Stimulated activated CD8-positive, alpha-beta memory T cell treated with anti-CD3 and anti-CD28 coated beads, Interleukin-2, amount 100 ng/mL, for 1 hour (primary cell): ENCODE measurements at places on chromosomes 7 and 10.

- DNase-seq = no peak
These were observed 63.8 kb upstream of the RET start for GRCh38 chr10:43013065-43013464.

DNA sequence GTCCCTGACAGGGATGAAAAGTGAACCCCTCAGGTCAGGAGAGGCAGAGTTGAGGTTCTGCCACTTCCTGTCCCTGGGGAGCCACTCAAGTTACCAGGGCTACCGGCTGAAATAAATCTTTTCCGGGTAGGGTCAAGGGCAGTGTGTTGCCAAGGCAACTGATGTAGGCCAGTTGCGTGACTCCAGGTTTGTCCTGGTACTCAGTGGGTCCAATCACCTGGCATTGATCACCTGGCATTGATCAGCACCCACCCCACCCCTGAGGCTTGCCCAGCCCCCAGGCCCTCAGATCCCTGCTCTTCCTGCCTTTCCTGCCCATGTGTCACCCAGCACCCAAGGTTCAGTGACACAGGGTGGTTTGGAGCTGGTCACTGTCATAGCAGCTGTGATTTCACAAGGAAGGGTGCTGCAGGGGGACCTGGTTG is 5.9 kb downstream of the SAP25 start:
- DNase-seq = no peak

DNA sequence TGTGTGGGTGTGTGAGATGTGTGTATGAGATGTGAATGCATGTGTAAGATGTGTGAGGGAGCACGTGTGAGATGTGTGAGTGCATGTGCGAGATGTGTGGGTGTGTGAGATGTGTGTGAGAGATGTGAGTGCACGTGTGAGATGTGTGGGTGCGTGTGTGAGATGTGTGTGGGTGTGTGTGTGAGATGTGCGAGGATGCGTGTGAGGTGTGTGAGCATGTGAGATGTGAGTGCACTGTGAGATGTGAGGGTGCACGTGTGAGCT is 31.0 kb downstream of the PPIF start:
- no peak for DNase-seq

DNA sequence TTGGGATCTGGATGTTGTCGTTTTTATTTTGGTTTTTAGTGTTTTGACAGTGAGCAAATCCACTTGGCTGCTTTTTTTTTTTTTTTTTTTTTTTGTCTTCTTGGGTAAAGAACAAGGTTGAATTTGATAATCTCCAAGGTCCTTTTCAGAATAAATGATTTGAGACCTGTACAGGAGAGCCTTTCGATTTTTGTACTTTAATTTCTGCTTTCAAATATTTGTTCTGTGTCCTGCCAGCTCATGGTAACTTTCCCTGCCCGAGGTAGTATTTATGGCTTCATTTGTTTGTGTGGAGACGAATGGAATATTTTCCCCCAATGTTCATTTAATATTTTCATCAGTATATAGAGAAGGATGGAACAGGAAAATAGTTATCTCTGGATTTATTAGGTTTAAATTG is 19.9 kb downstream of the WAC start:
- no peak for DNase-seq

GRCh38 chr7:81873559-81873958 is 103.7 kb upstream of the HGF start:
- no peak for DNase-seq

DNA sequence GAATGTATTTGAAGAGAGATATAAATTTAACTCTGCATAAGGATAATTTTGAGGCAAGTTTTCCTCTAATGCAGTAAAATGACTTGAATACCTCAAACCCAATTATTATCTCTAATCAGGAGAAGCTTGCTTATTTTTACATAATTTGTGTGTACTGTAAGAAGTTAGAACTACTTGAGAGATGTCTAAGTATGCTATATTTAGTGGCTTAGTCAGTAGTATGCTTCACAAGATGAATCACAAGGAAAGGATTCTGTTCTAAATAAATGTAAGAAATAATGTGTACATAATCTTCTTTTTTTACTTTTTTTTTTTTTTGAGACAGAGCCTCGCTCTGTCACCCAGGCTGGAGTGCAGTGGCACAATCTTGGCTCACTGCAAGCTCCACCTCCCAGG is 13.7 kb downstream of the PHTF2 start:
- no peak for DNase-seq

GRCh38 chr7:44964831-44965440 is 13.9 kb downstream of the MYO1G start:
- no peak for DNase-seq

GRCh38 chr10:103506061-103506460 is 12.6 kb downstream of the NEURL1 start:
- DNase-seq = no peak

DNA sequence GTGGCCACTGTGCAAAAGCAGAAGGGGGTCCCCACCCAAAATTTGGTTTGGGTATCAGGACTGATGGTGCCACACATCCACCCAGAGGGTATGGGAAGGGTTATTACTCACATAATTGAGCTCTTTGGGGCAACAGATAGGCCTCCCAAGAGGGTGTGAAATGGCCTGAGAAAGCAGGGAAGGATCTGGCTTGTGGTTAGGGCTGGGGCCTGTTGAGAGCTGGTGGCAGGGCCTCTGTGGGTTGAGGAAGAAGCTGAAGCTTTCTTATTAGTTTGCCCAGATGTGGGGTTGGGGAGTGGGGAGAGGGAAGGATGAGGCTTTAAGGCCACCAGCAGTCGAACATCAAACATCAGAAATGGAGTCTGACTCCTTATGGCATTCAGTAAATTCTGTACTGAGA is 18.3 kb upstream of the MKI67 start:
- no peak for DNase-seq

DNA sequence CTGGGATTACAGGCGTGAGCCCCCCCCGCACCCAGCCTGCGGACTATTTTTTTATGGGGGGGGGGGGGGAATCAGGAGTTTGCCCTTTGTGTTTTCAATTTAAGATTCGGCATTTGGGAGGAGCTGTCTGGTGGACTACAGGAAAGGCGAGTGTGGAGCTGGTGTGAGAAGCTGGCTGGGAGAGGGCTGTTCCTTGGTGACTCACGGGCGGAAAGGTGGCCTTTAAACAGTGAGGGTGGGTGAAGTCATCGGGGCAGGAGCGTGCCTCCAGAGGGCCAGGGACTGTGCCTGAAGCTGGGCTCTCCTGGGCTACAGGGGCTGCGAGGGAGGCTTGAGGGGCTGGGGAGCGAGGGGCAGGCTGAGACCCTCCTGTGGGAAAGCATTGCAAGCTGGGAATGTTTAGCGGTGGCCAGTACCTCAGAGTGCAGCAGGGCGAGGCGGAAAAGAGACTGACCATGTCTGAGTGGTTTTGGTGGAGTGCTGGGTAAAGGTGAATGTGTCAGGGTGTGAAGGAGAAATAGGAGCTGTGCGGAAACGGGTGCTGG is 39.7 kb upstream of the ZNF32 start:
- no peak for DNase-seq

DNA sequence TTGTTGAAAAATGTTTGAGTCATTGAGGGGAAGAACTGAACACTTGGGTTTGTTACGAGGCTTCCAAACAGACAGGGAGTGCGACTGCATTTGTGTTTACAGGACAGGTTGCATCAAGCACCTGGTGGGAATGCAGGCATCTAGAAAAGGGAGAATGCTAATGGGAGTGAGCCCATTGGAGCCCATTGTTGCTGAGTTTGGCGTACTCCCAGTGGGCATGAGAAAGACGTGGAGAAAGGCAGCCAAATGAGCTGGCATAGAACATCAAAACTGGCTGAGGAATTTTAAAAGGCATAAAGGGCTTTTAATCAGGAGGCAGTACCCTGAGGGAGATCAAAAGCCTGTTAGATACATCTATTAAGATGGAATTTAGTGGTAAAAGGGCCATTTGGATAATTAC is 171.6 kb upstream of the NPSR1 start:
- DNase-seq = no peak

GRCh38 chr10:49360271-49361177 is 35.4 kb downstream of the DRGX start:
- no peak for DNase-seq

GRCh38 chr10:70274643-70275042 is 9.2 kb downstream of the NPFFR1 start:
- no peak for DNase-seq

DNA sequence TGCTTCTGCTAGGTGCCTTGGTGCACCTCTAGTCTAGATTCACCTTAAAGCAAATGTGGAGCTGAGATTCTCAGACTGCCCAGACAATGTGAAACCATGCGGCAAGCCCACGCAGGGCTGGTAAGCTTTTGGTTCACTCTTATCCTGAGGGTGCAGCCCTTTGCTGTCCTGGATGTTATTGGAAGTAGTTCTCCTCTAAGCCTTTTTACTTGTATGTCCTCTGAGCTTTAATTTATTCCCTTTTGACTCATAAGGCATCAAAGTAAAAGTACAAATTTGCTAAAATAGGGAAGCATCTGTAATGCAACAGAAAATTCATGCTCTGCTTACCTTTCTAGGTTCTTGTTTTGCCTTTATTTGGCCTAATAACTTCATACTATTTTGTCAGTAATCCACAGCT is 186.8 kb downstream of the MACC1 start:
- DNase-seq = no peak

DNA sequence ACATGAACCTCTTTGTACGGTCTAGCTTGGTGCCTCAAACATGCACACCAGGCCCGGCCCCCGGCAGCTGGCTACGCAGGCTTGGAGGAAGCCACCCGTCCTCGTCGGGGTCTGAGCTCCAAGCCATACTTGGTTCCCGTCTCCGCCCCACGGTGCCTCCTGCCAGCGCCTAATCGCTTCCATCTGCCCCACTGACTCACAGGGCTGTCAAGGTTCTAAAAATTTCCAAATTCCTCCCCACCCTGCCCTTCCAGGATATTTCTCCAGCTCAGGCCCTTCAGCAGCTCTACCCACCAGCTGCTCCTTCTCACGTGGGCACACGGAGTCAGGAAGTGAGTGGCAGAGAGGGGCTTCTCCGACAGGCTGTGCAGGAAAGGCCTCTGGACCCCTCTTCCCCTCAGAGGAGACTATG is 38.8 kb downstream of the TMEM270 start:
- no peak for DNase-seq

- no peak for DNase-seq
These were observed 39.2 kb downstream of the CAMK2B start for GRCh38 chr7:44286182-44286617.

- DNase-seq = no peak
These were observed 98.0 kb downstream of the GRB10 start for GRCh38 chr7:50684713-50685075.

DNA sequence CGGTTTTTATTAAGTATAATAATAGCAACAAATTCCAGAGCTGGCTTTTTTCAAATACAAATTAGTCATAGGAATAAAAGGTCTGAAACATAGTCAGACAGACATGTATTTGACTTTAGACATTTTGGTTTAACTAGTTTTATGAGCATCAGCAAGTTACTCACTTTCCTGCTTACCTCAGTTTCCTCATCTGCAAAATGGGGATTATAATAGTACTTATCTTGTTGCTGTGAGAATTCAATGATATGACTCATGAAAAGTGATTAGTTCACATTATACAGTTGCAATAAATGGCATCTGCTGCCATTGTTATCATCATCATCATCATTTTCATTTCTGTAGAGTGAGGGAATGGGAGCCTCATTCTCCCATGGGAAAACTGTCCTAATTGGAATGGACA is 33.5 kb downstream of the ACTA2 start:
- no peak for DNase-seq
